Hematopoietic multipotent progenitor cell (in vitro differentiated cells): ENCODE measurements at places on chromosomes 12 and 14. TPM values are rescaled to one million over a fixed set of nuclear protein-coding genes. Genes with fewer than 3 reads are reported as not detected.

The DNAH10 gene
- total RNA-seq = 1.3 TPM

The CISTR gene
- not detected for total RNA-seq

The ALG10B gene
- total RNA-seq = 6.2 TPM

The GPR68 gene
- 0.81 TPM for total RNA-seq

The COX8C gene
- not detected for total RNA-seq

The LYZ gene
- 55.5 TPM for total RNA-seq

The BCL2L14 gene
- not detected for total RNA-seq

The MGP gene
- under 0.01 TPM for total RNA-seq

The RPL10L gene
- total RNA-seq = not detected

The SSTR1 gene
- under 0.01 TPM for total RNA-seq

The CCNT1 gene
- 36.9 TPM for total RNA-seq

The GUCY2C gene
- not detected for total RNA-seq

The ADAMTS20 gene
- not detected for total RNA-seq

The LAG3 gene
- 12.1 TPM for total RNA-seq

The KCNA5 gene
- under 0.01 TPM for total RNA-seq

The PTPRQ gene
- total RNA-seq = not detected

The A2M gene
- total RNA-seq = under 0.01 TPM

The PPFIA2 gene
- total RNA-seq = not detected

The SLC25A47 gene
- not detected for total RNA-seq

The SOAT2 gene
- total RNA-seq = under 0.01 TPM

The AQP5 gene
- not detected for total RNA-seq

The HOMEZ gene
- 18.9 TPM for total RNA-seq

The KRT77 gene
- not detected for total RNA-seq
